Activated B cell treated with CpG ODN at 0.5 μM for 24 hours (primary cell): ENCODE measurements at places on chromosomes 6 and 20. TPM values are rescaled to one million over a fixed set of nuclear protein-coding genes. Genes with fewer than 3 reads are reported as not detected.

DNA sequence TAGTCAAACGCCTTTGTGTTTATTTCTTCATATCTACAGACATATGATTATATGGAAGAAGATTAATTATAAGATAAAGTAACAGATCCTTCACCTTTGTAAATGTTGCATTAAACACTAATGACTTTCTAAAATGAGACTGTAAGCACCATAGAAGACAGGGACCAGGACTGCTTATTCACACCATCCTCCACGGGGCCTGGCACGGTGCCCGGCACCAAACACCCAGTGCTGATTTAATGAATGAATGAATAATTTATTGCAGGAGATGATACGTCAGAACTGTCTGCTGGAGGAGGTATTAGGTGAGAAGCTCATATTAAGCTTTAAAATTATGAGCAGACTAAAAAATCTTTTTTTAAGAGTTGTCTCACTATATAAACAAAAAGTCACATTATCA, 88.3 kb downstream of the SLX4IP start:
- no peak for DNase-seq

- DNase-seq, result no peak
Observed at GRCh38 chr6:133899556-133899955, 10.6 kb downstream of the TCF21 start.

DNA sequence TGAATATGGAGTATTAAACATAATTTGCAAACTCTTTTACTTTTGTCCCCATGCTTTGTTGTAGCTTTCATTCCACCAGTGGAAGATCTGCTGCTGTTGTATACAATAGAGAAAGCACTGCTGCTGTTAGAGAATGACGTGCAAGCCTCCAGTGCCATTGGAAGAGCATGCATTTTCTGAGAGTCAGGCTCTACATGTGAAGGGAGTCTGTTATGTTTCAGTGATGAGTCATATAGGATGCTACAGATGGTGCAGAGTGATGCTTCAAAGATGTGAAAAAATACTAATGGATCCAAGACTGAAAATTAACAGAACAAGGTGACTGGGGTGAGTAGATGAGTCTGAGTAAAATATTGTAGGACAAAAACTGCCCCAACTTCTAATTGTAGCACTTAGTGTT, 22.4 kb upstream of the BACH2 start:
- DNase-seq, result no peak

GRCh38 chr6:135270676-135271536, 89.8 kb downstream of the MYB start:
- DNase-seq, result no peak

- no peak for DNase-seq
Observed at GRCh38 chr6:29941016-29941415, 1.3 kb upstream of the HLA-A start.

- no peak for DNase-seq
Observed at GRCh38 chr20:51910321-51911050, 108.2 kb upstream of the SALL4 start.

DNA sequence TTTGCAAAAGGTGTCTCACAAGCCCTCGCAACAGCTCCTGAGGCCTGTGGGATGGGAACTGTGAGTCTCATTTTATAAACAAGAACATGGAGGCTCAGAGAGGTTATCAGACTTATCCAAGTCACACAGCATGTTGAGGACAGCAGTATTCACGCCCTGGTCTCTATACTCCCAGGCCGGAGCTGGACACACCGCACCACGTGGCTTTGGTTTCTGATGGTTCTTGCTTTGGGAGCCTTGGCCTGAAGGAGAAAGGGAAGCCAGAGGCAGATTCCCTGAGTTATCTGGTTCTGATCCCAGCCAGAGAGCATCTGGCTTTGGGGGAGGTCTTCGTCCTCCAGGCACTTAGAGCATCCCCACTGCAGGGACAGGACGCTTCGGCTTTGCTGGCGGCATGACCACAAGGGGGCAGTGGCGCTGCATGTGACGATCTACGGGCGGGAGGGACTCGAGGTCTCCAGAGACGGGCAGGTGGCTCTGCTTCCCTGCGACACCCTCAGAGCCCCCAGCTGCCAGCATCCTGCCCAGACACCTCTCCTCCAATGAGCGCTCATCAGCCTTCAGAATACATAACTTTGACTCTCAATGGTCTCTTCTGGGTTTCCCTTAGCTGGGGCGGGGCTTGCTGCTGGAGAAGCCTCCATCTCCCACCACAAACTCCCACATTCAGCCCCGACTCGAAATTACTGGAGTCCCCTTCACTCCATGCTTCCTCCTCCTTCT, 51.4 kb upstream of the SAYSD1 start:
- peak; percentile 70 for DNase-seq

- no peak for DNase-seq
Observed at GRCh38 chr20:40646361-40646760, 42.7 kb downstream of the MAFB start.

The PLN gene
- not detected in 2 replicates for total RNA-seq

The LY6G6F gene
- not detected in 2 replicates for total RNA-seq
